ENCODE measurements at places on chromosomes 16 and 17.

DNA sequence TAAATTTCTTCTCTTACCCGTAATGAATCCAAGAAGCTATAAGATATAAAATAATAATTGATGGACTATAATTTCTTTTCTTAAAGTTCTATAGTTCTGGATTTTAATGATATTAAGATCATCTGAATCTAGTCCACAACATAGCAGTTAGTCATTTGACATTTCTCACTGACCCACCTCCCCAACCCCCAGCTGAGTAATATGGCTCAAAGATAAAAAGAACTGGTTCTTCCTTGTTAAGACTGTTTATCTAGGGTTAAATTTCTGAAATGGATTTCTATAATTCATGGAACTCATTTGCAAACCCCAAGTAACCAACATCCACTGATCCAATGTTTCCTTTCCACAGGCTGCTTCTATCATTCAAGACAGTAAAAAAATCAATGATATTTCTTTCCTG is 133.9 kb upstream of the SOX9 start:
- DNase-seq: no peak

DNA sequence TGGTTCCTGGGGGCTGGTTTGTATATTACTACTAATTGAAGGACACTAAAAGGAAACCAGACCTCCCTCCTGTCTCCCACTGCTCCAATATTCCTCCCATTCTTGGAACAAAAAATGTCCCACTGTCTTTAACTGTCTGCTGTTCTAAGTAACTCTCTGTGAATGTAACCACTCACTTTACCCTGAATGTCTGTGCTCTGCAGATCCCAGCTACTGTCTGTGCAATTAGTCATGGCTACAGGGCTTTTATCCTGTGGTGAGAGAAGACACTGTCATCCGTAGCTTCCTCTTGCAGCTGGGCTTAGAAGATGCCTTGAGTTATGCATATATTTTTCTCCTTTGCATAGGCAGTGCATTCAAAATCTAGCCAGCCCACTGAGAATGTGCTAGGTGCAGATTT is 853.8 kb downstream of the CDH8 start:
- no peak for DNase-seq

GRCh38 chr17:15232517-15232915 is 32.6 kb downstream of the PMP22 start:
- no peak for DNase-seq

- DNase-seq: peak; percentile 62
These were observed 20.3 kb downstream of the ANKRD40 start for GRCh38 chr17:50687200-50688066.

GRCh38 chr17:76554131-76554530 is 14.3 kb downstream of the PRCD start:
- DNase-seq: no peak

DNA sequence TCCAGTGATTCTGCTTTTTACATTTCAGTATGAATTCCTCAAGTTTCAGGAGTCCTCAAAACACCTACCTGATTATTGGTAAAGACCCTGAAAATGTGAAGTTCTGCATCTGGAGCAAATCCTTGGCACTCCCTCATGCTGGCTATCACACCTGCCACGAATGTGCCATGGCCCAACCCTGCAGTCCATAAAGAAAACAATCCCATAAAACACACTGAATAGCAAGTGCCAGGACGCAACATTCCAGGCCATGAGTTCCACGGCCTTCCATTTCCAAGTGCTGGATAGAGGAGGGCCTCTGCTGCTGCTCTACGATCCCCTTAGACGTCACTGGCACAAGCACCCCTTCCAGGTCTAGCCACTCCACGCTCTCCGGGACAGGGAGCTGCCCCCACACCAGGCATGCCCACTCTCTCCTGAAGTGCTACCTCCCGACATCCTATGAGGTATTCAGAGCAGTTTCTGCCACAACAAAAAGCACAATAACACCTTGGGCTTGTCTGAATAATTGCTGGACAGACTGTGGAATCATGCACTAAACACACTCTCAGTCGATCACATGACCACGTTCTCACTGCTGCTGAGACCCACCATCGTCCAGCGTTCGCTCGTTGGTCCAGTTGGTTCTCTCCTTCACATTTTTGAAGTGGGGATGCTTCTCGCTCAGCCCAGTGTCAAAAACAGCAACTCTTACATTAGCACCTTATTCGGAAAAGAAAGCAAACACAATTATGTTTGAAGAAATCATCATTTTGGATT is 23.4 kb downstream of the MBTPS1 start:
- no peak for DNase-seq

DNA sequence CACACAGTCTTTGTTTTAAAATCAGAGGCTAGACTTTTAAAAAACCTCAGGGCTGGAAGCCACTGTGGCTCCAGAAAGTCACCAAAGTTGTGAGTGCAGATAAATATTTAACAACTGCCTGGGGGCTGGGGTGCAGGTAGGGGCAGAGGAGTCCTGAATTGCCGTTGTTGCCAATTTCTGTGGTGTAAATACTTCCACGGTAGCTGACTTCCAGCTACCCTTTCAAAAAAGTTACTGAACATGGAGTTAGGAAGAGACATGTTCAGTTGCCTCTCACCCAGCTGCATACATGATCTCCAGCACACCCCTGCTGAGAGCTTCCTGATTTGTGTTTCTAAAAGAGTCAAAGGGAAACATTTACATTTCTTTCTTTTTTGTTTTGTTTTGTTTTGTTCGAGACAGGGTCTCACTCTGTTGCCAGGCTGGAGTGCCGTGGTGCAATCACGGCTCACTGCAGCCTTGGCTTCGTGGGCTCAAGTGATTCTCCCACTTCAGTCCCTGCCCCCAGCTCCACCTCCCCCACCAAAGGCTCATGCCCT is 58.7 kb downstream of the PLXDC1 start:
- DNase-seq: no peak

DNA sequence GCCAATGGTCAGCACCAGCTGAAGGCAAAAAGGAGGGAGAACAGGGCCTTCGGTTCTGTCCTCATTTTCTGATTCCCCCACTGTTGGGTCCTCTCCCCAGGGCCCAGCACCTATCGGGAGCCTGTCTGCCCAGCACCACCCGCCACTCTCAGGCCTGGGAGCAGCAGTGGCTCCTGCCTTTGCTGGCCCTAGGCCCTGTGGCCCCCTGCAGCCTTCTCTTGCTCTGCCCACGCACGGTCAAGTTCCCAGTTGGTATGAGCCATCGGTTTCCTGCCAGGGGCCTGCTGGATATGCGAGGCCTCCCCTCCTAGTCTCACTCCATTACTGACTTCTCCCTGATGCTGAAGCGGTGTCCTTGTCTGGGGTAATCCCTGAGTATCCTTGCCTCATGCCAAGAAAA is 37.5 kb downstream of the HSBP1 start:
- DNase-seq: no peak

DNA sequence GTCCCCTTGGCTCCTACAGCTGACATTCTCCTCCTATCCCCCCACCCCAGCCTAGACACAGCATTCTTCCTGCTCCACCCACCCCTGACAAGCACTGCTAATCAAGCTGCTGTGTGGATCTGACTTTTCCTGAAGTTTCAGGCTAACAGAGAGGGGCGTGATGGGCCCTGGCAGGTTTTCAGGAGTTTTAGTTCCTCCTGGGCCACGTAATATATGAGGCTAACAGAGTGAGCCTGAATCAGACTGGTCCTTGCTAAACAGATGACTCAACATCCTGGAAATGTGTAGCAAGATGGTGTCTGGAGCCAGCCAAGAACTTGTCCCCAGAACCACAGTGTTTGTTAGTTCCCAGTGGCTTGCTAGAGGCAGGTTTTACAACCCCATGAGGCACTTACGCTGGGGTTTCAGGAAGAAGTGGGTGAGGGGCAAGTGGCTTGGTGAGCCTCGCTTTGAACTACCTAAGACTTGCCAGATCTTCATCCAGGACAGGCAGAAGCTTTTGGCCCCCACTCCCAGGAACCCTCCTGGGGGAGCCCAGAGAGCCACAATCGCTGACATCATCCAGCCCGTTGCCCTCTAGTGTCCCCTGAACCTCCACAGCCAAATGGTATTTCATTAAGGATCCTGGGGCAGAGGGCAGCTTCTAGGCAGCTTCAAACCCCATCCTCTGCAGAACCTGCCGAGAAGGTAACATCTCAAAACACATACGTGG is 15.9 kb downstream of the TMEM92 start:
- peak; percentile 98 for DNase-seq

All from MCF 10A (cell line).